Calu3 (cell line): ENCODE measurements at places on chromosomes 2 and 18. TPM values are rescaled to one million over a fixed set of nuclear protein-coding genes. Genes with fewer than 3 reads are reported as not detected.

RIT2 gene
- total RNA-seq: not detected in 2 replicates

UGT1A10 gene
- 107 and 120 TPM in 2 replicates for total RNA-seq

CAPN14 gene
- total RNA-seq: 0.35 and 0.42 TPM in 2 replicates

MERTK gene
- 1.5 and 2.1 TPM in 2 replicates for total RNA-seq

GPR155 gene
- total RNA-seq: 1.4 and 2.1 TPM in 2 replicates

GRCh38 chr2:28586867-28587266 is 91.0 kb downstream of the PLB1 start:
- H3K4me1 ChIP-seq: peaks cover 20% of the 10 kb centered on the region
- no peak for DNase-seq
- H3K4me3 ChIP-seq: no peak overlapping the region

DNA sequence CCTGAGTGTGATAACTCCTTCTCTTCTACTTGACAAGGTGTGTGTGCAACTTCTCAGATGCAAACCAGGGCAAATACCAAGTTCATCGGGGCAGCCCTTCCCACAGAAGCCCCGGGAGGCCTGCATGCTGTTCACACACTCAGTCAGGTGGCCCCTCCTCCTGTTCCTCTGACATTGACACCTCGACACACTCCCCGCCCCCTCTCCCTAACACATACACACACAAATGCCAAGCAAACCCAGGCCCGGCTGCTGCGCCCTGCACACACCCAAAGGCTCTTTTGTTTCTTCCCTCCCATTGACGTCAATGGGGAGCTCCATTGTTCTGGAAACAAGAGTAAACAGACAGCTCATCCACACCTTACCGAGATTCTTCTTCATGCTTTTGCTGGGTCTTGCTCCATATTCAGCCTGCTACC is 1.7 kb upstream of the PER2 start:
- H3K27me3 ChIP-seq: peaks cover 7% of the 10 kb centered on the region
- H3K4me1 ChIP-seq: peaks cover 61% of the 10 kb centered on the region
- peaks cover 53% of the 10 kb centered on the region for H3K36me3 ChIP-seq
- H3K27ac ChIP-seq: peak overlapping the region; percentile 97
- peak; percentile 89 for DNase-seq

GRCh38 chr2:231069379-231070054 is 12.8 kb downstream of the PSMD1 start:
- DNase-seq: no peak
- peaks cover 32% of the 10 kb centered on the region for H3K36me3 ChIP-seq
- no peaks in the 10 kb centered on the region for H3K27me3 ChIP-seq
- H3K4me3 ChIP-seq: no peak overlapping the region

- H3K4me1 ChIP-seq: no peaks in the 10 kb centered on the region
- no peak overlapping the region for H3K4me3 ChIP-seq
- no peak overlapping the region for H3K27ac ChIP-seq
Observed at GRCh38 chr2:22867973-22868372, 517.0 kb upstream of the KLHL29 start.

DNA sequence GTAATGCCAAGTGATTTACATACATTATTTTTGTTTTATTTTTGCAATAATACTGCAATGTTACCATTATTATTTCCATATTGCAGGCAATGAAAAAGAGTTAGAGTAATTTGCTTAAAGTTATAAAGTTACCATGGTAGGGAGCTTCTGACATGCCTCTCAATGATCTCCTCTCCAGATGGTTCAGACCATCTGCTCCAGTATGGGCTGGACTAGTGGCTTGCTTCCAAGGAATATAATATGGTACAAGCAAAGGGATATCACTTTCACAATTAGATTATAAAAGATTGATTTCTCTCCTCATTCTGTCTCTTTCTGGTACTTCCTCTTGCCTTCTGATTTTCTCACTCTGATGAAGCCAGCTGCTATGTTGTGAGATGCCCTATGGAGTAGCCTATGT is 245.4 kb downstream of the INSIG2 start:
- H3K4me1 ChIP-seq: no peaks in the 10 kb centered on the region
- no peak overlapping the region for H3K27ac ChIP-seq
- no peaks in the 10 kb centered on the region for H3K36me3 ChIP-seq

- H3K4me1 ChIP-seq: peaks cover 24% of the 10 kb centered on the region
- no peak for DNase-seq
- H3K27me3 ChIP-seq: peaks cover 8% of the 10 kb centered on the region
- H3K27ac ChIP-seq: no peak overlapping the region
- no peak overlapping the region for H3K4me3 ChIP-seq
Observed at GRCh38 chr2:111171337-111171930, 50.7 kb downstream of the BCL2L11 start.

- no peaks in the 10 kb centered on the region for H3K36me3 ChIP-seq
- H3K27me3 ChIP-seq: no peaks in the 10 kb centered on the region
- no peak for DNase-seq
- peaks cover 11% of the 10 kb centered on the region for H3K4me1 ChIP-seq
Observed at GRCh38 chr2:233381638-233381995, 27.3 kb downstream of the DGKD start.

DNA sequence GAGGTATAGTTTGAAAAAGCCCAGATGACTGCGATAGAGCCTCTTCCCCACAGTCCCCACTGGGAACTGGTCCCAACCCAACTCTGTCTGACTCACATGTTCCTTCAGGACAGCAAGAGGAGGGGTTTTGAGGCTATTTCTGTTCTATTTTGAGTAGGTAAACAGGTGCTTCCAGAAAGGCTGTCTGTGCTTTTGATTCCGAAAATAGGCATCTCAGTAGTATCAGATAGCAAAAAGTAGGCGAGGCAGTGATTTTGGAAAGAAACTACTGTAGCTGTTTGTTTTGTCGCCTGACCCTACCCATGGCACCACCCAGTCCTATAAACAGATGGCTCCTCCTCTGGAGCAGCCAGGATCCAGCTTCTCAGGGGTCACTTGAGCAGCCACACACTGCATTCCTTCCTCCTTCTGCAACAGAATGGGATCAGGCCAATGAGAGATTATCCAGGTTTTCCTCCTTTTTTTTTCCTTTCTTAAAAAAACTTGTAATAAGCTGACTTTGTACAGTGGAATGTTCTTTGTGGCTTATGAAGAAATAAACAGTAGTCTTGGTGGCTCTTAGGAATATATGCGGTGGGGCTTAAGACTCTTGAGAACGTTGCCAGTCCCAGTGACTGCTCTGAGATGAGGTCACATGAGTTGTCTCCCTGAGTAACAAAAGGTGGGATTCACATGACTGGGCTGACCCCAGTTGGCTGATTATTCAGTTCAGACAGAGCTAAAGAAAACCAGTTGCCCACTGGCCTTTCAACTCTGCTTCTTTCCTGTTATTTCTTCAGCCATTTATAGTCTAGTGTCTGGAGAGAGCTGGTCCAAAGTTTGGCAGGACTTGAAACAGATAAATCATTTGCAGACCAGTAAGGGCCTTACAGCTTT is 98.6 kb downstream of the KCNS3 start:
- no peak for DNase-seq
- no peaks in the 10 kb centered on the region for H3K4me1 ChIP-seq
- H3K4me3 ChIP-seq: no peak overlapping the region
- no peak overlapping the region for H3K27ac ChIP-seq
- H3K36me3 ChIP-seq: no peaks in the 10 kb centered on the region

- H3K4me3 ChIP-seq: no peak overlapping the region
- H3K27me3 ChIP-seq: no peaks in the 10 kb centered on the region
- peaks cover 53% of the 10 kb centered on the region for H3K4me1 ChIP-seq
- peaks cover 30% of the 10 kb centered on the region for H3K36me3 ChIP-seq
- no peak overlapping the region for H3K27ac ChIP-seq
Observed at GRCh38 chr2:36379710-36380448, 24.3 kb downstream of the CRIM1 start.

DNA sequence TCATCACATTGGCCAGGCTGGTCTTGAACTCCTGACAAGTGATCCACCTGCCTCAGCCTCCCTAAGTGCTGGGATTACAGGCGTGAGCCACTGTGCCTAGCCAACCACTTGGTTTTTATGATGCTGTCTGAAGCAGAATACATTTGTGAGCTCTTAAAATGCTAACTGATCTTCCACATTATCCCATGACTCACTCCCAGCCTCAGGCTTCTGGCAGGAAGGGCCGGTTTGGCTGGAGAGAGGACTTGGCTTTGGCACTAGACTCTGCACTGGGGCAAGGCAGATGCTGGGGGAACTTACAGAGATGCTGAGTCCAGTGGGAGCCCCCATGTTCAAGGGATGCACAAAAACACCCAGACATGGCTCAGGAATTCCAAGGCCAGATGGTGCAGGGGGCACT is 40.5 kb upstream of the SH3BP4 start:
- H3K36me3 ChIP-seq: no peaks in the 10 kb centered on the region
- no peak overlapping the region for H3K4me3 ChIP-seq
- DNase-seq: peak; percentile 34
- H3K4me1 ChIP-seq: peaks cover 6% of the 10 kb centered on the region
